ENCODE measurements at places on chromosomes 6 and 20.
A peak's percentile ranks its signal among the peaks of the same experiment; 100 is the strongest.

DNA sequence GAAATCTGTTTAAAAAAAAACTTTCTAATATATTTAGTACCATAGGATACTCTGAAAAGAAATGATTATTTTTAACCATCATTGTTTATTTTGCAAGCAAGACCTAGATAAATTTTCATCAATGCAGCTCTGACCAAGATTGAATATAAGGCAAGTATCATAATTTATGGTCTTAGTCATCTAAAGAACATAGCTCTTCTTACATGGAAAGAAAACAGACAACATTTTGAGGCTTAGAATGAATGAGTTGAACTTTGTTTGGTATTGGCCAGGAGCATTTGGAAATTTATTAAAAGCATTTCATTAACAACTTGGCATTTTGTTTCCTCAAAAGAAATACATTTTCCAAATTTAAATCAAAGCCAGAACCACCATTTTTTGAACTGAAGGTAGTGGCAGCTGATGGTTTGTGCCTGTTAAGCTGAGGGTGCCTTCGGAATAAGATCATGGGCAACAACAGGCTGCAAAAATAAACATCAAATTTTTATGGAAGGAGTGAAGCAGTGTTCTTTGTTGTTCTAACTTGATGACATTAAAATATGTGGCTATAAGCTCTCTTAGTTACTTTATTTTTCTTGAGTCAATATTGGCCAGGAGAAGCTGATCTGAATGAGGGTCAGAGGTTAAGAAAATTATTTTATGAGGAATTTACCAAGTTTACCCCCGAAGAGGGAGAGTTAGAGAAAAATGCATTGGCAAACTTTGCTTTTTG is 6.7 kb upstream of the ATXN1 start:
- no peak for DNase-seq

DNA sequence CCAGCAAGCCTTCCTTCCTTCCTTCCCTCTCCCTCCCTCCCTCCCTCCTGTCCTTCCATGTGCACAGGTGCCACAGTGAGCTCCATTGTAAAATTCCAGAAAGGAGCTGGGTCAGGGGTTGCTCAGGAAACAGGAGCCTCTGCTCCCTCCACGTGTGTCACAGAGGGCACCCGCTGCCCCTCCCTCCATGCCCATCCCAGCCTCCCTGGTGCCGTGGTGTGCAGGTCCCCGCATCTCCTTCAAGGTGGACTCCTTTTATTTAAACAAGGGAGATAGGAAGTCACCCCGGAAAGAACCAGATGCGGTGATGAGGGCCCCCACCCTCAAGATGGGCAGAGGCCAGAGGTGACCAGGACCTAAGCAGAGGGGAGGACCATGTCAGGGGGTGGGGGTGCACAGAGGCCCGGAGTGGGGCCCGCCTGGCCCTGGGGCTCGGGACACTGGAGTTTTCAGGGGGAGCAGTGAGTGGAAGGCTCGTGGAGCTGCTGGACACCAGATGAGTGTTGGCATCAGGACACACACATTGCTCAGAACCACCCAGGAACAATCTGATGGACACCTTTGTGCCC is 85.4 kb downstream of the DHX35 start:
- no peak for DNase-seq

- no peak for DNase-seq
These were observed 34.5 kb downstream of the PLCG1 start for GRCh38 chr20:41171736-41172295.

DNA sequence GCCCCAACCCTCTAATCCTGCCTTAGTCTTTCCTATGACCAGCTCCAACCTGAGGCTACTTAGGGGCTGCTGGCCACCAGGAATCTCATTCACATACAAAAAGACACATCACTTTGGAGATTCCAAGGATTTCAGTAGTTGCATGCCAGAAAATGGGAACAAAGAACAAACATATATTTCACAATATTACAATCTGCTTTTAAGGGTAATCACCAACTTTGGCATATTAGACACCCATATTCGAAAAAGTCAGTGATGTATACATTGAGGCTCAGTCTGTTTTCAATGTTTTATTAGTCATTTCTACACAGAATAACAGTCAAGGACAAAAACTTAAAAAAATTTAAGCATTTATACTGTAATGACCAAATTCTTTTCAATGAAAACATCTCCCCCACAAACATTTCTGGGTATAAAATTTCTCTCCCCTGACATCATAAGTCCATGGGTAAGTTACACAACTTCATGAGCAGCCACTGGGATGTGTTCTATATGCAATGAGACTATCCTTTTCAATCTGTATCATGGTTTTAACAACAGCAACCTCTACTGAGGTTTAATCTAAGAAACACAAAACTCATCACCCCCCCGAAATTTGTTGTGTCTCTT is 103.5 kb downstream of the MAP7 start:
- DNase-seq: no peak

GRCh38 chr6:107542192-107542668 is 52.3 kb downstream of the SOBP start:
- DNase-seq: no peak

DNA sequence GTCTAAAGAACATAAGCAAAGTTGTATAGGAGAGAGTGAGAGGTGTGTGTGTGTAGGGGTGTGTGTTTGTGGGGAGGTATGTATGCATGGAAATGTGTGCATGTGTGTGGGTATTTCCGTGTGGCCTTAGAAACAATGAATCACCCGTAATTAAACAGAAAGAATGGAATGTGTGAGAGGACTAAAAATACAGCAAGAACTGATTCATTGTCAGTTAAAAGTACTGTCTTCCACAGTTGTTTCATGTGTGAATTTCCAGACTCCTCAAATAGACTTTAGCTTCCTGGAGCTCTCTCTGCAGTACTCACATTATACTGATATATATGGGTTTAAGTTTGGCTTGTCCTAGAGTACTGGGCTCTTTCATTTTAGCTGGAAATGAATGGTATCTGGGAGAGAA is 145.7 kb downstream of the RIMS1 start:
- no peak for DNase-seq

DNA sequence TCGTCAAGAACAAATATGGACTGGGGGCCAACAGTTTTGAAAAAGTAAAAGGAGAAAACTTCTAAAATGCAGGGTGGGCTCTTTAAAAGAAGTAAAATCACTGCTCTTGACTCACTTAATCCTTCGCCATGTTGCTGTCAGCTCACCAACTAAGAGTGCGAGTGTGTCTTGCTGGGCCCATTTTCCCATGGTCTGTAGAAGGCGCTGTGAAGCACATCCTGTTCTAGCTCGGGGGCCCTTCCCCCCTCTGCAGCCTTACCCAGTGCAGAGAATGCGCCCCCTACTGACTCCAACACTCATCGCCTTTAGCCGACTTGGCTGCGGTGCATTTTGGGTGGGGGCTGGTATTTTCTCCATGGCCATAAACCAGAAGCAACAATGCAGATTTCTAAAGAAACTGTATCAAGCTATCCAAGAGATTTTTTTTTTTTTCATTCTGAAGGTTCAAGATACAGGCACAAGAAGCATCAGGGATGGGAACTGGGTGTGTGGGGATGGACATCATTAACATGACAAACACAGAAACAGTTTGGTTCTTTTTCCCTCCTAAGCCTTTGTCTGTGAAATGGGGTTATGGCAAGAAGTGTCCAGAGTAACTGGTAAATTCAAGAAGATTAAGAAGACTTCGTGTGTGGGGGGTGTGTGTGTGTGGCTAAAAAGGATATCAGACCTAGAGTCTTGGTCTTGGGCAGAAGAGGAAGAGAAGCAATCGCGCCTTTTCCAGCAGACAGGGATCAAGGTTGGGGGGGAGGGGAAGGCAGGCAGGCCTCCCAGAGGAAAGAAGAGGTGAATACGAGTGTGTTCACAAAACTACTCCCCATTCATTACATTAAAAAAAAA is 1.7 kb downstream of the ADNP start:
- peak; percentile 87 for DNase-seq

GRCh38 chr6:119294984-119295383 is 54.6 kb downstream of the MAN1A1 start:
- DNase-seq: no peak

DNA sequence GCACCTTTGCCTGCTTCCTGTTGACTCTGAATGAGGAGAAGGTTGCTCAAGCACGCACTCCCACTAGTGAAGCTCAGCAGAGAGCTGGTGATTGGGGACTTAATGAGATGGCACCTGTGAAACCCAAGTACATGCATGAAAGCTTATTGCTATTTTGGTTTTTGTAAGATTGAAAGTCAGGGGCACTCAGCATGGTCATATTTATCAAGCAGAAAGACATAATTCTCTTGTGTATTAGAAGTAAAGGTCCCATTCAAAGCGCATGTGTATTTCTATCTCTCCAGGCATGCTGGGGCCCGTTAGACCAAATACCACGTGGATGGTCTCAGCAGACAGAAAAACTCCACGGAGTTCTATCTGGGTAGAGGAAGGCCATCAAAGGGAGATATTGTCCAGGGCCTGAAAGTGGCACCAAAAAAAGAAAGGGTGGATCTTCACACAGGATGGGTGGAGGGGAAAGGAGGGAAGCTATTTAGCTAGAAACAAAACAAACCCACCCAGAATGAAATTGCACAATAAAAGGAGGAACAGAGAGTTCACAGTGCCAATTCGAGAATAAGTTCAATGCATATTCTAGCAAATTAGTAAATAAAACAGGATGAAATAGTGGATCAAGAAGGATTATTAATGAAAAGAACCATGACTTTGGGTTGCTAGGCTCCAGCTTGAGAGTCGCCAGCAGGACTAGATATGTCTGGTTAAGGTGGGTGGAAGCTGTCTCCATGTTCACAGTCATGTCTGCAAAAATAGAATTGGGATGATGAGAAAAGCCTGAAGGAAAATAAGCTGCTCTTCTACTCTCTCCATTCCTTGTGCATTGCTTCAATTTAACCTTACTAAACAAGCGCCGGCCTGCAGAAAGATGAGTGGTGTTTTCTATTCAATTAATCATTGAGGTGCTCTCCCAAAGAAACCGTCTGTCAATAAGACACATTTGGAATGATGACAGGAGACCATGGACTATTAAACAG is 224.9 kb upstream of the DTNBP1 start:
- DNase-seq: no peak

- no peak for DNase-seq
These were observed 439.9 kb upstream of the RNF217 start for GRCh38 chr6:124522335-124522734.

DNA sequence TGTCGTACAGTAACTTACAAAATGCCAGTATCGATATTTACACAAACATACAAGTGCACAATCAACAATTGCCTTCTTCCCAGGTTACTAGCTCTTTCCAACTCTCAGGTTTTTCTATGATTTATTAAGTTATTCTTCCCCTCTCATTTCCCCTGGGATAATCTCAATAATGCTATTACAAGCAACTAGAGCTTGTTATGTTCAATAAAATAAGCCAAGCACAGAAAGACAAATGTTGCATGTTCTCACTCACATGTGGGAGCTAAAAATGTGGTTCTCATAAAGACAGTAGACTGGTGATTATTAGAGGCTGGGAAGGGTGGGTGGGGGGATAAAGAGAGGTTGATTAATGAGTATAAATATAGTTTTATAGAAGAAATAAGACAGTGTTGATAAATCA is 577.1 kb downstream of the HACE1 start:
- DNase-seq: no peak

DNA sequence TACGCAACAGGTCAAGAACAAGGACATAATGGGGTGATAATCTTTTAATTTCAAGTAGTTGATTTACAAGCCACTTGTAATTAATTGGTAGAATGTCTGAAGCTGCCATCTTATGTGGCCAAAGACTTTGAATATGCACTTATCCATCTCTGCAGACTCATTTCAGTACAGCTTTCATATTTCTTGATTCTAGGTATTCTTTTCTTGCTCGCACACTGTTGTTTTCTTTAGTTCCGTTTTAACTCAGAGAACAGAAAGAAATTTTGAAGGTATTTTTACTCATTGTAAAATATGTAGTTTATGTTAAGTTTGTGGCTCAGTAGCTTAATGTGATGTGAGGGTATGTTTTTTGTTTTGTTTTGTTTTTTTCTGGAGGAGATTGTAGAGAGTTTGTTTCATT is 73.9 kb downstream of the UBR2 start:
- no peak for DNase-seq

DNA sequence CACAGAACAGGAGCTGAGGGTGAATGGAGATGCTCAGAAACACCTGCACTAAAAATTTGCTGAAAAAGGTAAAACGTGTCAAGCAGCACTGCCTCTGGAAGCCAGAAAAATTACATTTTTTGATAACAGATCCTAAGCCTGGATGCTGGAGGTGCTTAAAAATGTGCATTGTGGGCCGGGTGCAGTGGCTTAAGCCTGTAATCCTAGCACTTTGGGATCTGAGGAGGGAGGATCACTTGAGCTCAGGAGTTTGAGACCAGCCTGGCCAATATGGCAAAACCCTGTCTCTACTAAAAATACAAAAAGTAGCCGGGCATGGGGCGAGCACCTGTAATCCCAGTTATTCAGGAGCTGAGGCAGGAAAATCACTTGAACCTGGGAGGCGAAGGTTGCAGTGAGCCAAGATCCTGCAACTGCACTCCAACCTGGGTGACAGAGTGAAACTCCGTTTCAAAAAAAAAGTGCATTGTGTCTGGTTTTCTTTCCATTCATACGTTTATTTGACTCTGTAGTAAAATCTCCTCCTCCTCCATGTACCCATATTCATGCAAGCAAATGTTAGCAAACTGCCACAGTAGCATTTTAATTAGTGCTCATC is 587 bp upstream of the BTN3A1 start:
- no peak for DNase-seq

DNA sequence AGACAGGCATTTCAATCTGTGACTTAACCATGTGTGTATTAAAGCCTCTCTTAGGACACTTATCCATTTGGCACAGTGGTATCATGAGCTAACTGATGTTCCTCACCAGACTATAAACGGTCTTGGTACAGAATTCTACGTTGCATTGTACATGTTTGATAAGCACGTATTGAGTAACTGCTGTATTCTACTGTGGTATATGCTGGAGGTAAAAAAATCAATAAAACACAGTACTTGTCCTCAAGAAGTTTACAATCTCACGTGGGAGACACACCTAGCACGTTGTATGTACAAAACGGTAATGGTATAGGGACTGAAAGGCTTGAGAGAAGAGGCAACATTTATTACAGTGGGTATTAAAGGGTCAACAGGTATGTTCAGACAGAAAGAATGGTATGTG is 33.2 kb upstream of the FAM83C start:
- DNase-seq: no peak

- DNase-seq: no peak
These were observed 36.9 kb downstream of the SLC24A3 start for GRCh38 chr20:19249106-19249879.

DNA sequence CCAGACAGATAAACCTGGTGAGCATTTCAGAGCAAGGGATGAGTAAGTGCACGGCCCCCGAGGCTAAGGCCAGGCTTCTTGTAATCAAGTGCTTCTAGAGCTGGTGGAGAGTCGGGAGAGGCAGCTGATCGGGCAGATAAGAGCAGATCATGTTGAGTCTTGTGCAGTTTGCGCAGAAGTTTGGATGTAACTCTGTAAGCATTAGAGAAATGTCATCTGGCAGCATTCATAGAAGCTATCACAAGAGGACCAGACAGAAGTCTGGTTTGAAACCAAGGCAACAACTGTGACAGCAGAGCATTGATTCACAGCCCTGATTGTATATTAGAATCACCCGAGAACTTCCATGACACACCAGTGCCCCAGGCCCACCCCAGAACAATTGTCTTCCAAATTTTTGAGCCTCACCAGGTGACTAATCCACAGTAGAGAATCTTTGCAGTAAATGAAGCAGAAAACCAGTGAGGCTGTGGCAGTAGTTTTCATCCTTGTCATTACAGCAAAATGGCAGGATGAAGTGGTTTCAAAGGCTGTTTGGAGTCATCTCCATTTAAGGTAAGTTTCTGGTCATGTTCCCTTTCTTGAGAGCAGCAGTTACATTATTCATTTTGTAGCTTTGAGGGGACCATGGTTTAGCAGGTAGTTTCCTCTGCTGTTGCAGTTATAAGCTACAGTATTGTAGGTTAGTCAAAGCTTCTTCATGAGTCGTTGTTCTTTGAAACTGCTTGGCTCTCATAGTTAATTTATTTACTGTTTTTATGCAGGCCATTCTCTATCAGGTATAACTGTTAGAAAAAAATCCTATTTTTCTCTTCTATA is 84.1 kb downstream of the RNF217 start:
- no peak for DNase-seq
